Endodermal cell (in vitro differentiated cells): ENCODE measurements at places on chromosomes 5 and 9. TPM values are rescaled to one million over a fixed set of nuclear protein-coding genes. Genes with fewer than 3 reads are reported as not detected.

The UBLCP1 gene
- 17.1 to 44.9 TPM (median 44.4 TPM) in 3 replicates for total RNA-seq

The ANKRD31 gene
- 0.16 and 0.29 TPM in 2 replicates for total RNA-seq

The EXOSC3 gene
- total RNA-seq = 67.6 and 78.6 TPM in 2 replicates

The PCDHA6 gene
- total RNA-seq = 4.3 to 6.2 TPM (median 6.0 TPM) in 3 replicates

The LCN2 gene
- total RNA-seq = not detected in 2 replicates

The STING1 gene
- total RNA-seq = 0.20 and 0.43 TPM in 2 replicates

The GGTA1 gene
- not detected in 3 replicates for total RNA-seq

The SLC4A9 gene
- total RNA-seq = 0.27 and 0.79 TPM in 2 replicates

The TMEM252 gene
- not detected in 3 replicates for total RNA-seq

DNA sequence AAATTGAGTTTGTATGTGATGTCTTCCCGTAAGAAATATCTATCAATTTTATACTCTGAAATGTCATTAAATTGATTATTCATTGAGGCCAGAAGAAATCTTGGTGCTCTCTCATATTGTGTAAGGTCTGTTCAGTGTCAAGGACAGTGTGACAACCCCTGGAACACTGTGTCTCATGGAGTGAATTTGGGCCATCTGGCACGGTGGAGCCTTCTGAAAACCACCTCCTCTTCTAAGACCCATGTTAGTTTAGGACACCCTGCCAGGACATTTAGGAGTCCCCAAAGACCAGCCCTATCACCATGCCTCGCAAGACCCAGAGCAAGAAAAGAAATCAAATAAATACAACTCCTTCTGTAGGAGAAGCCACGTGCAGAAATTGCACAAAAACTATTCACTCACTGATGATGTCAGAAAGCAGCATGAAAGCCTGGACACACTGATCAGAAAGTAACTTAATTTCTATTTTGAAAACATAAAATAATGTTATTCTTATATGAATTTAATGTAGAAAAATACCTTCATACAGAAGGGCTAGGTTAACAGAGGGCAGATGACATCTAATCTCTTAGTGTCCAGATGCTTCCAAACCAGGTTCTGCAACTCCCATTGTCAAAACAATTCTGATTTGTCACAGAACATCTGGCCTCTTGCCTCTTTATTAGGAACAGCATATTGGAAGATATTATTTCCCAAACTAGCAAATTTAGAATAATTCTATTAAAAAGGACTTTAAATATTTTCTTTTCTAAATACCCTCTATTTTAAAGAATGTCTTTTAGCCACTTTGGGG is 298.8 kb downstream of the NR2F1-AS1 start:
- no peak overlapping the region for H3K4me3 ChIP-seq
- no peaks in the 10 kb centered on the region for H3K27me3 ChIP-seq
- no peak overlapping the region for H3K27ac ChIP-seq
- H3K36me3 ChIP-seq = no peaks in the 10 kb centered on the region
- DNase-seq = no peak
- H3K4me1 ChIP-seq = peaks cover 6% of the 10 kb centered on the region

DNA sequence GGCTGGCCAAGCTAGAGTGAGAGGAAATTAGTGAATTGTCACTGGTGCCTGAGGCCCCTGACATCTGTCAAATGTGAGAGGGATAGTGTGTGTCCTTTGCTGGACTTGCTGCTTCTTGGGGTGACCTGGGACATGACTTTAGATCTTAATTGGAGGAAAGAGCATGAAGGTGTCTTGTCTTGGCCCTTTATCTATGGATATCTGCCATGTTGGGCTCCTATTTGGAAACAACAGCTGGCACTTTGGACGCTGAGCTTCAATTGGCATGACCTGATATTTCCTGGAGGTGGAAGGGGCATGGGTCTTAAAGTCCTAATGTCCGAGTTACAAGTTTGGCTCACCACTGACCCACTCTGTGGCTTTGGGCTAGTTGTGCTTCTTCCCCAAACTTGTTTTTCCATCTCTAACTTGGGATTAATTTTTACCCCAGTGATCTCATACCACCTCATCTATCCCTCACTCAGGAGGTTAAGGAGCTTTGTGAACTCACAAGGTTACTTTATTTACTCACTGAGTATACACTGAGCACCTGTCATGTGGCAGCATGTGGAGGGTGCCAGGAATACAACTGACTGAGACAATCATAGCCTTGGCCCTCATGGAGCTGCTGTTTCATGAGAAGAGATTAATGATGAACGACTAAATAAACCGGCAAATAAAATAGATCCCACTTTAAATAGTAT is 30.1 kb upstream of the CXCL14 start:
- no peak overlapping the region for H3K4me3 ChIP-seq
- no peak overlapping the region for H3K27ac ChIP-seq
- no peaks in the 10 kb centered on the region for H3K27me3 ChIP-seq
- H3K4me1 ChIP-seq = peaks cover 3% of the 10 kb centered on the region
- DNase-seq = no peak

- H3K36me3 ChIP-seq = no peaks in the 10 kb centered on the region
- H3K27me3 ChIP-seq = no peaks in the 10 kb centered on the region
- no peak for DNase-seq
- no peaks in the 10 kb centered on the region for H3K4me1 ChIP-seq
- no peak overlapping the region for H3K27ac ChIP-seq
- no peak overlapping the region for H3K4me3 ChIP-seq
Measured at GRCh38 chr9:98964911-98965336, 21.2 kb downstream of the COL15A1 start.

DNA sequence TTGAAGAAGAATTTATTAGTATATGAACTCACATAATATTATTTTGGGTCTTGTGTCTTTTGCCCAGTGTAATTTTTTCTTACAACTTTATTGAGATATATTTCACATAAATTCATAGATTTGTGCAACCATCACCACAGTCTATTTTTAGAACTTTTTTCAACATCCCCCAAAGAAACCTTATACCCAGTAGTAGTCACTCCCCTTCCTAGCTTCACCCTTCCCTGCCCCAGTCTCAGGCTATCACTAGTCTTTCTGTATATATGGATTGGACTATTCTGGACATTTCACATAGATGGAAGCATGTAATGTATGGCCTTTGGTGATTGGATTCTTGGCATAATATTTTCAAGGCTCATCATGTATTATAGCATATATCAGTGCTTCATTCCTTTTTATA is 67.8 kb downstream of the MAN2A1 start:
- no peak overlapping the region for H3K4me3 ChIP-seq
- H3K27ac ChIP-seq = no peak overlapping the region
- no peaks in the 10 kb centered on the region for H3K27me3 ChIP-seq
- DNase-seq = no peak
- H3K36me3 ChIP-seq = peaks cover 26% of the 10 kb centered on the region

GRCh38 chr9:134242706-134243105 is 78.3 kb upstream of the RNU6ATAC start:
- no peak for DNase-seq
- H3K4me1 ChIP-seq = no peaks in the 10 kb centered on the region
- H3K36me3 ChIP-seq = no peaks in the 10 kb centered on the region
- H3K27ac ChIP-seq = no peak overlapping the region
- H3K27me3 ChIP-seq = no peaks in the 10 kb centered on the region

DNA sequence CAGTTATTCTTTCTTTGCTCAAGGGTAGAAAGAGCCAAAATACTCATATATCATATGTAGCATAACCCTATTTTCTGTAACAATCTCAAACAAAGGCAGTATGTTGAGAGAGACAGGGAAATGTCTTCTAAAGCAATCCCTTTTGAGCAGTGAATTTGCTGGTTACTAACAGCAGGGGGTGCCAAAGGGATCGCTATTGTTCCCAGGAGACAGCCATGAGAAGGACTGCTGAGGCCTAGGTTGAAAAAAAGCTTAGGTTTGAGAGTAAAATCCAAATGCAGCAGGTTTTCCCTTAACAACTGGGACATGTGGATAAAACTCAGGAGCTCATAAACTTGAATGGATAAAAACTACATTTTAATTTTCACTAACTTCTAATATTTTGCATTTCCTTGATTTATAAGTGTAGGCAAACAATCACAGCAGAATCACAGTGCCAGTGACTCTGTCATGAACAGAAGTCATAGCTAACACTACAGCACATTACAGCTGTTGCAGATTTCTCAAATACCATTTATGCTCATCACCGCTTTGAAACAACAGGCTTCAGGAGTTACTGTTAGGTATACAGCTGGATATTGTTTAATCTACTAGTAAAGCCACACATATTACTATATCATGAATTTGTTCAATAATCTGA is 148.4 kb downstream of the MAPKAP1 start:
- peaks cover 10% of the 10 kb centered on the region for H3K36me3 ChIP-seq
- H3K27ac ChIP-seq = no peak overlapping the region
- DNase-seq = peak; percentile 84
- no peaks in the 10 kb centered on the region for H3K4me1 ChIP-seq
- H3K4me3 ChIP-seq = no peak overlapping the region
- H3K27me3 ChIP-seq = no peaks in the 10 kb centered on the region

- no peaks in the 10 kb centered on the region for H3K36me3 ChIP-seq
- no peak overlapping the region for H3K4me3 ChIP-seq
- no peak for DNase-seq
Measured at GRCh38 chr5:169511708-169512107, 71.9 kb upstream of the SPDL1 start.

GRCh38 chr5:180215783-180216630 is 7.0 kb upstream of the RASGEF1C start:
- no peaks in the 10 kb centered on the region for H3K36me3 ChIP-seq
- no peaks in the 10 kb centered on the region for H3K4me1 ChIP-seq
- H3K4me3 ChIP-seq = no peak overlapping the region
- no peak overlapping the region for H3K27ac ChIP-seq

GRCh38 chr5:165502893-165503691 is 1997.7 kb downstream of the MAT2B start:
- H3K27me3 ChIP-seq = no peaks in the 10 kb centered on the region
- no peak for DNase-seq
- H3K4me1 ChIP-seq = no peaks in the 10 kb centered on the region
- H3K4me3 ChIP-seq = no peak overlapping the region

DNA sequence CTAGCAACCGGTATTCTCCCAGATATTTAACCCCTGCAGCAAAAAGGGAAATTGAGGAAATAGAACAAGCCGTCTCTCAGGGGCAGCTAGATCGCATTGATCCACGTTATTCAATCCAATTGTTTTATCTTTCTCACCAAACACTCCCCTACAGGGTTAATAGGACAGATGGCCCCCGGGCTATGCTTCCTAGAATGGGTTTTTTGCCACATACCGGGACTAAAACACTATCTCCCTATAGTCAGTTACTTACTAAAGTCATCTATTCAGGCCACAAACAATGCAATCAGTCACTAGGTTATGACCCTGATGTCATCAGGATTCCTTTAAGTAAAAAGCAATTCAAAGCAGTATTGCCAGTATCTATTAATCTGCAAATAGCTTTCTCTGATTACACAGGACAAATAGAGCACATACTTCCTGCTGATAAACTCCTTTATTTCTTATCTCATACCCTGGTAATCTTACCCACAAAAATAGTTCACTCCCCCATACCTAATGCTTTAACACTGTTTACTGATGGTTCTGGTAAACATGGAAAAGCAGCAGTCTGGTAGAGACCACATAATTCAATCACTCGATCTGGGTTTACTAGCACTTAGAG is 159.0 kb downstream of the CPLANE1 start:
- H3K27me3 ChIP-seq = no peaks in the 10 kb centered on the region
- peak; percentile 62 for DNase-seq
- peaks cover 20% of the 10 kb centered on the region for H3K4me1 ChIP-seq
- no peak overlapping the region for H3K27ac ChIP-seq

- no peak for DNase-seq
- no peaks in the 10 kb centered on the region for H3K27me3 ChIP-seq
- no peaks in the 10 kb centered on the region for H3K36me3 ChIP-seq
Measured at GRCh38 chr9:87080512-87081264, 133.4 kb upstream of the GAS1 start.

GRCh38 chr5:149416987-149417710 is 38.1 kb upstream of the IL17B start:
- no peaks in the 10 kb centered on the region for H3K27me3 ChIP-seq
- H3K4me1 ChIP-seq = peaks cover 3% of the 10 kb centered on the region
- H3K4me3 ChIP-seq = no peak overlapping the region
- DNase-seq = no peak
- H3K27ac ChIP-seq = no peak overlapping the region

DNA sequence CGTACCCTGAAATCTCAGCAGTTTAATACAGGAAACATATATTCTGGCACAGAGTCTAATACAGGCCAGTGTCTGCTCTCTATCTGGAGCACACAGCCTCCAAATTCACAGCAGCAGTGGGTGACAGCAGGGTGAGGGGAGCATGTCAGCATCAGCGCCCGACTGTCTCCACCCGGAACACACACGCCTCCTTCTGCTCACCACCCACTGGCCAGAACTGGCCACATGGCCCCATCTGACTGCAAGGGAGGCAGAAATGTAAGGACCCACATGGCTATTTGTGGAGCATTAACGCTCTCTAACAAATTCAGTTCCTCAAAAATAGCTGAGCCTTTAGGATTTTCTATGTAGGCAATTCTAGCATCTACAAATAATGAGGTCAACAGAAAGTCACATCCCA is 24.6 kb downstream of the UBE2QL1 start:
- H3K4me1 ChIP-seq = no peaks in the 10 kb centered on the region
- no peak overlapping the region for H3K4me3 ChIP-seq
- no peaks in the 10 kb centered on the region for H3K36me3 ChIP-seq
- H3K27ac ChIP-seq = no peak overlapping the region
- peak; percentile 32 for DNase-seq

DNA sequence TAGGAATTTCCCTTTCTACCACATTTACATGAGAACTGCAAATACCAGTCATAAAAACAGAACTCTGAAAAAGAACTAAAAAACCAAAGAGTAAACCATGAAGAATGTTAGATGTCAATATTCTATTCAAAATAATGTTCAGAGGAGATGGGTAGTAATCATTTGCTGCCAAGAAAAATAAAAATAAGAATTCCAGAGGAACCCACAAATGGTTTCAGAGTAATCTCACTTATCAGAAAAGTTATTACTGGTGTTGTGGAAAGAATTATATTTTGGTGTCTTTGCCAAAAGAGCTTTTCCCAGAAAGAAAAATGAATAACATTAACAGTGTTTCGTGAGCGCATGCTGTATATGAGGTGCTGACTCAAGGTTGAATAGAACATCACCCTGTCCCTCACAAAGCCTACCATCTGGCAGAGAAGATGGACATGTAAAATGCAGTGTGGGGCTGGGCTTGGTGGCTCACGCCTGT is 35.6 kb downstream of the GPR21 start:
- no peak overlapping the region for H3K27ac ChIP-seq
- H3K4me1 ChIP-seq = peaks cover 10% of the 10 kb centered on the region
- H3K4me3 ChIP-seq = no peak overlapping the region
- peaks cover 62% of the 10 kb centered on the region for H3K36me3 ChIP-seq

DNA sequence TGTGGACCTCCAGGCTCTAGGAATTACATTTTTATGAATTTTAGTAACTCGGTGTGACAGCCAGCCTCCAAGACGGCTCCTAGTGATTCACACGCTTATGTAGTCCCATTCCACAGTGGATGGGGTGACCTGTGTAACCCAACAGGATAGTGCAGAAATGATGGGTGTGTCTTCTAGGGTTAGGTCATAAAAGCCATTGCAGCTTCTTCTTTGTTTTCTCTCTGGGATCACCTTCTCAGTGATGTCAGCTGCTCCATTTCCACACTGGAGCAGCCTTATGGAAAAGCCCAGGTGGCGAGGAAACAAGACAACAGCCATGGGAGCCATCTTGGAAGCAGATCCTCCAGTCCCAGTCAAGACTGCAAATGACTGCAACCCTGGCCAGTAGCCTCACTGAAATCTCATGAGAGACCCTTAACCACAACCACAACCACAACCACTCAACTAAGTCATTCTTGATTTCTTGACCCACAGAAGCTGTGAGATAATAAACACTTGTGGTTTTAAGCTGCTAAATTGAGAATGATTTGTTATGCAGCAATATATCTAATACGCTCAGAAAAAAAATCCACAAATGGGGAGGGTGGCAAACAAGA is 5.1 kb upstream of the GNPDA1 start:
- H3K4me3 ChIP-seq = no peak overlapping the region
- no peaks in the 10 kb centered on the region for H3K36me3 ChIP-seq
- H3K27me3 ChIP-seq = peaks cover 5% of the 10 kb centered on the region
- no peaks in the 10 kb centered on the region for H3K4me1 ChIP-seq
